EL (cell line): ENCODE measurements at places on chromosomes 2 and 18.

DNA sequence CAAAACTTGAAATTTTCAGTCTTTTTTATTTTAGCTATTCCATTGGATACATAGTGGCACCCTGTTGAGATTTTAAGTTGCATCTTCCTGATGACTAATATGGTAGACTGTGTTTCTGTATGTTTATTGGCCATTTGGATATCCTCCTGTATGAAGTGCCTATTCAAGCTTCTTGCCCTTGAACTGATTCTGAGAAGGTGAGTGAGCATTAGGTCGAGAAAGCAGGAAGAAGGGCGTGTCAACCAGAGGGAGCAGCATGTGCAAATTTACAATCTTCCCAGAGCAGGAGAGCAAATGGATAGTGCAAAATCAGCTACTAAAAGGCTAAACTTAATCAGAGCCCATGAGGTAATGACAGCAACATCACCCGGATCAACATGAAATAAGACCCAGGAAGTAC is 8.6 kb downstream of the INPP1 start:
- DNase-seq: no peak

DNA sequence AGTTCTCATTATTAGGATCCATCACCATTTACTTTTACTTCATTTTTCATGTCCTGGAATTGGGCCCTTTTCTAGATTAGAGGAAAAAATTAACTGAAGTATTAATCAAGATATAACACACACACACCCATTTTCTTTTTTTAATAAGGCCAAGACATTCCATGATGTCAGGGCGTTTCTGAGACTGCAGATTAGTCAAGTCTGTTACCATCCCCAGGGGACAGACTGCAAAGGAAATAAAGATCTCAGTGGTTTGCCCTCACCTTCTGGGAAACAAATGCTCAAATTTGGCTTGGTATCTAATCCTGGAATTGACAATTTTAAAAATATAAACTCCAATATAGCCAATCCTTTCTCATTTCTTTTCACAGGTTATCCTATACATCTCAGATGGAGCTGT is 27.4 kb downstream of the RMP24 start:
- DNase-seq: no peak

DNA sequence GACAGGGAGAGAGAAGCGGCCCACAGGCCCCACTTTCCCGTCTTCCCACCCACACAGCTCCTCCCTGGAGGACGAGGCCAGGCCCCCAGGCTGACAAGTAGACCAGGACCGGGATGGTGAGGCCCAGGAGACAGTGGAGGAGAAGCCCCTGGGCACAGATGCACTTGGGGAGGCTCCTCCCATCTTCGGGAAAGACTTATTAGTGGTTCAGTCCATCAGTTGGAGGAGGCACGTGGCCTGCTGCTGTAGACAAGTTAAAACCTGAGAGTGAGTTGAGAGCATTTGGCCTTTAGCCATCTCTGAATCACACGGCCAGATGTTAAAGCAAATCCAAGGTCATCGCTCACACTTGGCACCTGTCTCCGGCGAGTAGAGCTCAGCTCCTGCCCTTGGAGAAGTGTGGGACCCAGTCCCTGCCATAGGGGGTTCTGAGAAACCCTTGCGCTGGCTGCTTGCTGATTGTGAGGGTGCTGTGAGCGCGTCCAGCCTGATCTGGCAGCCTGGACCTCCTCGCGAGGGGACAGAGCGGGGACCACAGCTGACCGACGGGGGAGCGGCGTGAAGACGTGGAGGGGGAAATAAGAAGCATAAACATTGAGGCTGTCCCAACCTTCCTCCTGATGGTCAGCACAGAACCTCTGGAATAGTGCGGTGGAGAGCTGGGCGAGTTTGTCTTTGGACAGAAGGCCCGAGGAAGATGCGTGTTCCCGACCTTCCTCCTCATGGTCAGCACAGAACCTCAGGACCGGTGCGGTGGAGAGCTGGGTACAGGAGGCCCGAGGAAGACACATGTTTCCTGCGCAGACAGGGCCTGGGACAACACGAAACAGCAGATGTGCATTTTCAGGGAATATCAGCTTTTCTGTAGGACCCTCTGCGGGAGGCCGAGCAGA is 24.7 kb upstream of the ALLC start:
- peak; percentile 14 for DNase-seq

- peak; percentile 67 for DNase-seq
Observed at GRCh38 chr2:235270956-235271355, 222.9 kb upstream of the AGAP1 start.

GRCh38 chr2:161423421-161424393 is 7.6 kb downstream of the TBR1 start:
- no peak for DNase-seq

- DNase-seq: no peak
Observed at GRCh38 chr2:239239607-239240413, 161.0 kb downstream of the HDAC4 start.

- no peak for DNase-seq
Observed at GRCh38 chr2:124289060-124289459, 264.0 kb downstream of the CNTNAP5 start.

GRCh38 chr2:57373530-57373929 is 673.1 kb upstream of the VRK2 start:
- peak; percentile 94 for DNase-seq

DNA sequence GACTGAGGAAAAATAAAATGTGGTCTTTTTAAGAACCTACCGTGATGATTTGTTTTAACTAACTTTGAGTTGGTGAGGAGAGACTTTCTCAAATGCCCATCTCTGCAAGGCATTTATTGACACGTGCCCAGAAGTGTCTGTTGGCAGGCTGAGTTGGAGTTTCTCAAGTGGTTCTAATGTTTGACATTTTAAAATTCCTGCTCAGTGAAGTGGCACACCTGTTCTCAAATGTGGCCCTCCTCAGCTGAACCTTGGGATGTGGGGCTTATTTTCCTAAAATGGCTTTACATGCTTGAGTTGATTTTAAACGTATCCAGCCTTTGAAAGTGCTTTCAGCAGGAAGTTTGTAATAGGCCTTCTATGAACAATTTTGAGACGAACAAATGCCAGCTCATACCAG is 876 bp upstream of the CAVIN2 start:
- no peak for DNase-seq

GRCh38 chr2:9333591-9334171 is 89.6 kb downstream of the ITGB1BP1 start:
- peak; percentile 77 for DNase-seq

DNA sequence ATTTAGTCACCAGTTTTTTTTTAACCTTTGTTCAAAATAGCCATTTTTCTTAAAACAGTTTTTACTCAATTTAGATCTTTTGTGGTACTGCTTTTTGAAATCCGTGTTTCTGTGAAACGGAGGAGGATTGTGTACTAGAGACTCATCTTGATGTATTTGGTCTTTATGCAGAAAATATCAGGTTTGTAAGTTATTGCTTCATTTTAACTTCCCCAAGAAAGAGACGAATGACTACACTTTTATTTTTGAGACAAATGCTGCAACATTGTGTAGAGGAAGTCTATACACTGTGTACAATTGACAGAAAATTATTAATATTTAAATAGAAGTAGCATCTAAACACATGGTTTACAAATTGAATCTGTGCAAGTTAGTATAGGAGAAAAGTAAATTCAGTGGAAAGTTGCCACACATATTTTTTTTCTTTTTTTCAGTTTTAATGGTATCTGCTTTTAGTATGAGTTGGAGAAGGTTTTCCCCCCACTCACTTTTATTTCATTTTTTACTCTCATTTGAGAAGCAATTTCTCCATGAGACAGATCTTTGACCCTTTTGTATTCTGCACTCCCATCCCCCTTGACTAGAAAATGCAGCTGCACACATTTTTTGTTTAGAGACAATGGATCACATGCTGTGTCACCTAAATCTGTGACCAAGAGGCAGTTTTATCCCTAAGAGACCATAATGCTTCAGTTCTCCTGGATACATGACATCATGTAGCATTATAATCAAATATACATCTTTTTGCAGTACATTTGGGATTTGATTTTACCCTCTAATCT is 200.8 kb upstream of the STON1 start:
- DNase-seq: no peak

DNA sequence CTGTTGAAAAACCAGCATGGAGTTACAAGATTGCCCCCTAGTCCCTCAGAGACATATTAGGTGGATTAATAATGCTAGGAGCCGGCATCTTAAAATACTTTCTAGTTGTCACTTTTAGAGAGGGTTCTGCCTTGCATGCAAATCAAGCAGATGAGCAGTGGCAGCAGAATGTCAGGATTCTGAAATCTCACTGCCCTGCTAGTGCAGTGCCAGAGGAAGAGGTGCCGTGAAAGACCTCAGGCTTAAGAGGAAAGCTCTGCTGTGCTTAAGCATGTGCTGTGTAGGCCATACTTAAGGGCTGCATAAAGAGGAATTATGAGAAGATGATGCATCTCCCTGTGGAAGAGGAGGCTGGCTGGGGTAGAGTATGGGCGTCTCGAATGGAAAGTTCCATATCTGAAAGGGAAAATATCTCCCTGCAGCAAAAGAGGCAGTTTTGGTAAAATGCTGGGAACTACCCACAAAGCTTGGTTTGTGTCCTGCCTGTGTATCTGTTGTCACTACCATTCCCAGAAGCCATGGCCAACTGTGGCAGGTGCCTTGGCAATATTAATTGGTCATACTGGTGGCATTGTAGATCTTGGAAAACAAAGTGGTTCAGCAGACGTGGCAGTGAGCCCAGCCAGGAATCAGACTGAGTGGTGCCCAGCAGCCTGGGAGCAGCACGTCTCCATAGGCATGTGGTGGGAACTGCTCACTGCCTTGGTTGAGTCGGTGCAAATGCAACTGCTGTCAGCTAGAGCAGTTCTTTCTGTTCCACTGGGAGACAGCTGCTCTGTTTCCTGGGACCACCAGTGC is 131.9 kb downstream of the EVA1A start:
- no peak for DNase-seq

GRCh38 chr2:44098050-44098449 is 70.6 kb upstream of the PPM1B start:
- no peak for DNase-seq

GRCh38 chr2:453132-453531 is 165.2 kb upstream of the ALKAL2 start:
- DNase-seq: no peak

- no peak for DNase-seq
Observed at GRCh38 chr2:38245114-38245641, 131.9 kb downstream of the ATL2 start.

GRCh38 chr2:119485336-119486110 is 38.8 kb downstream of the SCTR start:
- no peak for DNase-seq

DNA sequence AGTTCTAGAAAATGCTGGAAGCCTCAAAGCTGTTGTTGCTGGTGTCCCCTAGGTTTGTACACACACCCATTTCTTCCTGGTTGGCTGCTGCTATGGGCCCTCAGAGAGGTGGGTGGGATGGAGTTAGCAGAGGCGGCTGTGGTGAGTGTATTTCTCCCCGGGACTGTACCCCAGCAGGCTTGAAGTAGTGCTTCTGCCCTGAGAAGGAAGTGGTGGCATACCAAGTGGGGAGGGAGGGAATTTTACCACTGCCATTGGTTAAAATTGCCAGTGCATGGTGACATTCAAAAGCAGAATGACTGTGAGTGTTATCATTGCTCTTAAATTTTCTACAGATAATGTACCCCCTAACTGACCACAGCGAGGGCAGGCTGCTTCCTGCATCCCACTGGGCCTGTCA is 125.6 kb upstream of the CAPN13 start:
- DNase-seq: no peak

DNA sequence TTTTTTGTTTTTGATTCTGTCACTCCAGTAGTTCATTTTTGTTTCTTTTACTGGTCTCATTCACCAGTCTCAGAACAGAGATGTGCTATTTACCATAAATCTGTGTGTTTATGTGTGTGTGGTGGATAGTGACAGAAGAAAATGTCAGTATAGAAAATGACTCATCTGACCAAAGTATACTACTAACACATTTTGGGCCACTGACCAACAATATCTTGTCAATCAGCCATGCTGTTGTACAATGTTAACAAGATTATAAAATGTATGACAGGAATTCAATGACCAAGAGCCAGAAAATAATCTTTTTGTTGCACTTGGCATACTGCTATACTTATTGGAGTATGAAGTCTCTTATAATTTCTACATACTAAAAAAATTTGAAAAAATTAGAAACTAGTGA is 1081.4 kb upstream of the NRXN1 start:
- no peak for DNase-seq

DNA sequence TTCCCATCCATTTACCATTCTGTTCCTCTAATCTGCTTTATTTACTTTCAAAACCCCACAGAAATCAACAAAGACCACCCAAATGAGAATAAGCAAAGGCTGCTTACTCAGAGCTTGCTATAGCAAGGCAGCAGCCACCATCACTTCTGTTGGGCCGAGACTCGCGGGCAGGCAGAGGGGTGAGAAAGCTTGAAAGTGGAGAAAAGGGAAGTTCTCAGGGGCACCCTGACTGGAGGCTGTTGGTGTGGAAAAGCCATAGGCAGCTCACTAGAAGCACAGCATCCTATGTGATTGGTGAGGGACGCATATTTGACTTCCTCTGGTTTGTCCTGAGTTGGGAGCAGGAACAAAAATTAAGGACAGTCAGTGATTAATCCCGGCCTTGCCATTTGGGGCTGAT is 269.7 kb upstream of the THSD7B start:
- no peak for DNase-seq

GRCh38 chr18:45638544-45638943 is 23.3 kb downstream of the SLC14A2 start:
- no peak for DNase-seq

DNA sequence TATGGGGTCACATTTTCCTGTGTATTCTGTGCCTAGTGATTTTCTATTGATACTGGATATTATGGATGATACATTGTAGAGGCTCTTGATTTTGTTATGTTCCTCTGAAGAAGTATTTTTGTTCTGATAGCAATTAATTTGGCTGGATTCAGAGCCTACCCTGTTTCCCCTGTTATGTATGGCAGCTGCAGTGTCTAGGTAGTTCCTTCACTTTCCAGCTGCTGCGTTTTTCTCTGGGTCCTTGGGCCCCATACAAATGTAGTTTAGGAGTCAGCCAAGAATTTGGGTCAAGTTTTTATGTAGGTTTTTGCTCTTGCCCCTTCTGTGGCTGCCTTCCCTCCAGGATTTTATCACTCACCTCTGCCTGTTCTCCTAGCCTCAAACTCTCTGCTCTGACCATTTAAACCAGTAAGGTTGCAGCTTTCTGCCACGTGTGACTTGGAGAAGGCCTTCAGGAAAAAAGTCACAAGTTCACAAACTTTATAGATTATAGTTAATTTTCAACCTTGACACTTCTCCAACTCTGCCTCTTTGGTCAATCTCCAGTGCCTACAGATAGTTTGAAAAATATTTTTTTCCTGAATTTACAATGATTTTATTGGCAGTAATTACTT is 47.0 kb downstream of the APLF start:
- DNase-seq: no peak

DNA sequence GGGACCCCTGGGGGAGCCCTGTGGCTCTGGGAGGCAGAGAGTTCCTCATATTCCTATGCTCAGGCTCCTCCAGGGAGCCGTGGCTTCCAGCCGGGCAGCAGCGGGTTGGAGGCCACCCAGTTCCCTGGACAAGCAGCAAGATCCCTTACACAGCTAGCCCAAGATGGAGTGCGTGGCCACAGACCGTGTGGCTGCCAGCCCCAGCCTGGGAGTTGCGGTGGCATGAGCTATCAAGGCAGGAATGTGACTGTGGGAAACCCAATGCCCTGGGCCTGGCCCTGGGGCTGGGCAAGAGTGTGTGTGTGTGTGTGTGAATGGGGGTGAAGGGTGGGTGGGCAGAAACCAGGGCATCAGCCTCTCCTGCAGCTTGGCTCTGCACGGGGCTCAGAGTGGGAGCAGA is 130.5 kb downstream of the DYSF start:
- DNase-seq: peak; percentile 41

- DNase-seq: peak; percentile 78
Observed at GRCh38 chr18:55998071-55998522, 410.1 kb upstream of the TCF4 start.

GRCh38 chr2:601806-602455 is 75.3 kb downstream of the TMEM18 start:
- DNase-seq: no peak

- no peak for DNase-seq
Observed at GRCh38 chr18:23143815-23144261, 8.6 kb downstream of the CABLES1 start.
